CD4-positive, alpha-beta T cell treated with Interleukin-2 at 100 ng/mL for 4 hours (primary cell): ENCODE measurements at places on chromosomes 4 and X.

GRCh38 chrX:104013606-104014005 lies at the start of gene H2BW1:
Gene H2BW1, minus strand, starts transcription at chrX:104013708. Its CDS starts 132 bp downstream, at chrX:104013576.
- DNase-seq = no peak

DNA sequence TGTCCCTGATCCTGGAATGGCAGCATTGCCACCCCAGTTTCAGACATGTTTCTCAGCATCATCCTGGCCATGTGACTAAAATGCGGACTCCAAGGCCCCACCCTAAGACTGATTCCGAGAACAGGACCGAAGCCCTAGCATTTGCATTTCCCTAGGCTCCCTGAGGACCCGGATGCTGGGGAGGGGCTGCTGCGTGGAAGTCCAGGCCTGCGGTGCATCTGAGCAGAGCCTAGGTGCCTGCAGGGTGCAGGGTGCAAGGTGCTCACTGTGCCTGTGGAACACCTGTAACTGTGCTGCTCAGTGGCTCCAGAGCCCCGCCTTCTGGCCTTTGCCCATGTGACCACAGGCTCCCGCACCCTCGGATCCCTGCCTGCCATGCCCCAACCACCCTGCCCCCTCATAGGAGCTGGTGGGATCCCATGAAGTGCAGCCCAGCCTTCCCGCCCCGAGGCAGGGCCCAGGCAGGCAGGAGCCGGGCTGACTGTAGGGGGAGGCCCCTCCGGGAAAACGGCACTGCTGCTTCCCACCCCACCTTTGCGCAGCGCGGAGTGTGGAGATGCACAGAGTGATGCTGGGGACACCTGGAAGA lies 14.9 kb downstream of the PNMA6F start:
- DNase-seq = no peak

DNA sequence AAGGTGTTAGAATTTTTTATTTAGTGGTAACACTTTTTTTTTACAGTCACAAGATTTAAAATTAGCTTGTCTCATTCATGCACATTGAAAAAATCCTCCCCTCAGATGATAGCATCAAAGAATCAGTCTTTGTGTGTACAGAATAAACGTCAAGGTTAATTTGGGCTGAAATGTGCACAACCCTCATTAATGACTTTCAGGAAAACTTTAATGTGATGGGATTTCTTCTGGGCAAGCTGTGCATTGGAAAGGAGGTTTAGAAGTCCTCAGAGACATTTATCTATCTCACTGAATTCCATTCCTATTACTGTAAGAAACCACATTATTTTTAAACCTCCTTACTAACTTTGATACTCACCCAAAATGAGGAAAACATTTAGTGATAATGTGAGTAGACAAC lies 88.2 kb upstream of the TECRL start:
- DNase-seq = no peak

GRCh38 chrX:129813662-129814368 lies 29.9 kb downstream of the ZDHHC9 start:
- no peak for DNase-seq

DNA sequence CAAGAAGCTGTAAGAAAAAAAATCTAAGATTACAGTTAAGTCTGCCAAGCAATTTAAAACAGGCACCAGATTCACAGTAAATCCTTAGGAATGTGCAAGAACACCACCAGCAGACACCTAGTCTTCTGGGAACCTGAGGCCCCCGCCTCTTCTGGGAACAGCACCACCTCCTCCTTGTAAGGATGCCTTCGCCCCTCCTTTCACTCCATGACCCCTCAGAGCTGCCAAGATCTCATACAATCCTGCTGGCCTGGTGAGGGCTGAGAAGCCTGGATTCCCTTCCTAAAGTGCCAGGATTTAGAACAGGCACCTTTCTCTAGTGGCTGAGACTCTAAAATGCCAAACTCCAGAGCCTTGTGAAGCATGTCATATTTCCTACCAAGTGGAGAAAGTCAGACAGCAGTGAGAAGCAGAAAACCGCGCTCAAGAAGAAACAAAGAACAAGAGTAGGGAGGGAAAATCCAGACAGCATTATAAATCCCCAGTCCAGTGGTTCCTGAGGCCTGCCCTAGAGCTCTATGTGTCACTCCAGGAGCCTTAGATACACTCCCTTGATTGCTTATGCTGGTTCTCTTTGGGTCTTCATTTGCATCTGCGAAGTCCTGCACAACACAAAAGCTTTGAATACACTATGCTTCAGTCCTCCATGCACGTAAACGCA lies 166.4 kb downstream of the TSPAN5 start:
- no peak for DNase-seq

- DNase-seq = no peak
Observed at GRCh38 chr4:150072906-150073714, 5.1 kb upstream of the DCLK2 start.

- DNase-seq = no peak
Observed at GRCh38 chr4:168319486-168320019, 1.0 kb upstream of the DDX60 start.

DNA sequence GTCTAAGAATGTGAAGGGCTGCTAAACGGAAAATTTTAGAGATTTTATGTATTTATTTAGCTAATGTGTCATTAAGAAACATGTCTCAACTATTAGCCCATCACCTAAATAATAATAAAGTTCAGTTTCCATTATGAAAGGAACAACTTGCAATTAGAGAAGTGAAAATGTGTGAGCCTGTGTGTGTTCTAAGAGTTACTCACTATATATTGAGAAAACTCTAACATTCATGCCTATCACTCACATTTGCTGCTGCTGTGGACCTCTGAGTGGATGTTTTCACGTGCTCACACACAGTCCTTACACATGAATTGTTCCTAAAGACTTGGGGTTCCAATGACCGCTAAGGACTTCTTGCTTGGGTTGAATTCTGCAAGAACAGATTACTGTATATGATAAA lies 364.0 kb downstream of the TMA16 start:
- no peak for DNase-seq

GRCh38 chrX:47900833-47901232 lies 64.1 kb downstream of the ZNF81 start:
- DNase-seq = no peak

DNA sequence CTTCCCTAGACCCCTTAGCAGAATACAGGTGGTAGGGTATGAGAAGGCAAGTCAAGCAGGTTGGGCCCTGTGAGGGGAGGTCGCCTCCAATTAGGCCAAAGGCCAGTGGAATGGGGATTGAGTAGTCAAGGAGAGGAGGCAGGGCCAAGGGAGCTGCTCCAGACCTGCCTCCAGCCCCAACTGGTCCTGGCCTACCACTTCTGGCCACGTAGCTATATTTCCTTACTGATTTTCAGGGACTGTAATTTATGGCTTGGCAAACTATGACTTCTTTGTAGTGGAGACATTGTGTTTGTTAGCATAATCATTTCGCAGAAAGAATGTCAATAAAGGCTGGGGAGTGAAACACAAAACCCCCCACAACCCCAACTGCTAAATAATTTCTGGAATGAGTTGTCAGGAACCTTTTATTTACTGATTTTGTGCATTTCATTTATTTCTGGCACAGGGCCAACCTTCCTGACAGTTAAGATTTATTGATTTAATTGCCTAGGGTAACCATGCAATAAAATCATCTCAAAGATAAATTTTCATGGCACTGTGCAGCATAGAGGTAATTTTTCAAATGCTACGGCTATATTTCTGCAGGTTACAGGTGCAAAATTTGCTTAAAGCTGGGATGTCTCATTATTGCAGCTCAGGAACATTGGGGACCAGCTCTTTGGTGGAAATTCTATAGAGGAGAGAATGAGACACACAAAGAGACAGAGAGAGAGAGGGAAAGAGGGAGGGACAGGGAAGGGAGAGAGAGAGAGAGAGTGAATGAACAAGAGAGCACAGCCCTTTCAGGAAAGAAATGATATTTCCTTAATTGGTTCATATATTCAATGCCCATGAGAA lies 494.9 kb downstream of the IDS start:
- no peak for DNase-seq

- DNase-seq = no peak
Observed at GRCh38 chr4:100509386-100509785, 8.4 kb downstream of the EMCN start.

GRCh38 chr4:99210789-99211188 lies 8.3 kb downstream of the ADH6 start:
- no peak for DNase-seq

GRCh38 chrX:110133735-110134370 lies 130.9 kb downstream of the TMEM164 start:
- no peak for DNase-seq

GRCh38 chrX:100948557-100948956 lies 19.8 kb upstream of the XKRX start:
- no peak for DNase-seq
